Omental fat pad (tissue), 4 donors: ENCODE measurements at places on chromosomes 2 and 18.

DNA sequence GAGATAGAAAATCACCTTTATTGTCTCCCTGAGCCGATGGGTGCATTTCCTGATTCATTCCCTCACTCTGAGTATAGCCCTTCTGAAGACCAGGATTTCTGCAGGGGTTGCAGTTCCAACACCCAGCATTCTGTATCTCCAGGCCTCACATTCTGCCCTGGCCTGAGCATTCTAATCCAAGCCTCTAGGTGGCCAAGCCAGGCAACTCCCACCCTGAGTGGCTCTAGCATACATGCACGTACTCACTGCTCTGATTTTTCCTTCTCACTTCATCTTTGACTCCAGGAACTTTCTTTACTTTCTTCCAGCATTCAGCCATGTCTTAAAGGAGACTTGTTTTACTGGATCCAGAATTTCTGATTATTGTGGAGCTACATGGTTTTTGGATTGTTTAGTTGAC is 100.7 kb upstream of the STK39 start:
- DNase-seq: no peak

DNA sequence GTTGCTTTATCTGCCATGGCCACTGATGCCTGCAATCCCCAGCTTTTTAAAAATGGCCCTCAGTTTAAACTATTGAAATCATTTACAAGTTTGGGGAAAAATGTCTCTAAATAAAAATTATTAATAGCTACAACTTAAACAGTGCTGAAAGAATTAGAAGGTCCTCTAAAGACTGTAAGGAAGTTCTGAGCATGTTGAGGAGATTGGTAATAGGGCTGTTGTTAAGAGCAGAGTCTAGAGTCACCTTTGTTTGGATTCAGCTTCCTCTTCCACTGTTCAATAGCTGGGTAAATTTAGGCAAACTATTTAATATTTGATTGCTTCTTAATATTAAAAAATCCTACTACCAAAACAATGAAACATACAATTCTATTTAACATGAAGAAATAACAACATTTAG is 1127.1 kb upstream of the DDX18 start:
- no peak for DNase-seq

- no peak for DNase-seq
These were observed 102.1 kb upstream of the SPHKAP start for GRCh38 chr2:228283491-228284171.

DNA sequence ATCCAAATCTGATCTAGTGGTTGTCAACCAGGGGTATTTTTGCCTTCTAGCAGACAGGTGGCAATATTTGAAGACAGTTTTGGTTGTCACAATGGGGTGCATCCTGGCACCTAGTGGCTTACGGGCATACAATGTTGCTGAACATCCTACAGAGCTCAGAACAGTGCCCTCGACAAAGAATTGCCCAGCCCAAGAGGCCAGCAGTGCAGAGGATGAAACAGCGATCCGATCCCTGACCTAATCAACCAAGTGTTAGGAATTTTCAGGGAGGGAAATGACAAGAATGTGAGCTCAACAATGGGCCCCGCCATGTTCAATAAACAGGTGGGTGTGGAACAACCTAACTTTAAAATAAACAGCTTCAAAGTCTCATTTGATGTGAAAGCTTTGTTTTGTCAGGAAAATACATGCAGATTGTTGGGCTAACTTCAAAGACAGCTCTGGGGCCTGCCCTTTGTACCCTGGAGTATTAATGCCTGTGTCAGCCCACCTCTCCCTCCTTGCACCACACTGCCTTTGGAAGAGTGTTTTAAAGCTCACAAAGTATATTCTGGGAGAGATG is 22.5 kb upstream of the SCYGR5 start:
- no peak for DNase-seq

GRCh38 chr2:101790857-101791256 is 93.3 kb downstream of the MAP4K4 start:
- no peak for DNase-seq

GRCh38 chr2:43081131-43081765 is 145.2 kb downstream of the ZFP36L2 start:
- DNase-seq: no peak

DNA sequence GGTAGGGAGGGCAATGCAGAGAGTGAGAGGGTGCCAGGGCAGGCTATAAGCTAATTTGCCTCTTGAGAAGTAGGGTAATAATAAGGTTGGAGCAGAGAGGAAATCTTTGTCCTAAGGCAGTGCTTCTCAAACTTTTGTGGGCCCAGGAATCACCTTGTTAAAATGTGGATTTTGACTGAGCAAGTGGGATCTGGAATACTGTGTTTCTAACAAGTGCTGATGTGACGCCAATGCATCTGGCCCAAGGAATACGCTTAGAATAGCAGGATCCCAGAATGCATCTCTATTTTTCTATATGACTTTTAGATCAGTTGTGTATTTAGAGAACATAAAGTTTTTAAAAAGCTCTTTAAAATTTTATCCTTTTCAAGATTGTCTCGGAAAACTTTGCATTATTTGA is 29.7 kb upstream of the GTF2A1L start:
- DNase-seq: no peak

DNA sequence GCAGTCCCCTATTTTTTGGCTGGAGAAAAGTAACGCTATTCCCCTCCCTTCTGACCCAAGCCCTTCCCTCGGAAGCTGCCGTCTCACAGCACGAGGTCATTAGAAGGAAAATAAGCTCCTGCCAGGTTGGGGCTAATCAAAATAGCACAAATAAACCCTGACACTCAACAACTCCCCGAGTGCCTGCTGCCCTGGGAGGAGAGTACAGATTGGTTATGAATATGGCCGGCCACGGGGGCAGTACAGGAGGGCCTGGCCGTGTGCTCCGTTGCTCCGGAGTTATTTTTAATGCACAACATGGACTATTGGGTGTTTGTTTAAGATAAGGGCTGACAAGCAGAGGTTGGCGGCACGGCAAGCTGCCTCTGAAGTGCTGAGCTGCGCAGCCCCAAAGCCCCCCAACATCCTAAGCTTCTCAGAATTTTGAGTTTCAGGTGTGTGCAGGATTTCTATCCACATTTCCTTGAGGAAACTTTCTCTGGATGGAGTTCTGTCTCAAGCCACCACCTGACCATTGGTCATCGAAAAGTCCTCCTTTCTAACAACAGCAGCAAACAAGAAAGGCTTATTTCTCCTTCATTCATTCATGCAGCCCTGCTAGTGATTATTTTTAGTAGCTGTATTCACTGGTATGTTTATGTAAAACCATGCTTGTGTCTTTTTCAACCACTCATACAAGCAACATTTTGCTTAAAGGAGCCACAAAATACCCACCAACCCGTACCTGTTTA is 58.7 kb downstream of the PAX3 start:
- DNase-seq: no peak

- no peak for DNase-seq
These were observed 99.3 kb downstream of the MCFD2 start for GRCh38 chr2:46816151-46816845.

GRCh38 chr2:26268213-26268612 is 23.5 kb downstream of the HADHB start:
- DNase-seq: no peak

DNA sequence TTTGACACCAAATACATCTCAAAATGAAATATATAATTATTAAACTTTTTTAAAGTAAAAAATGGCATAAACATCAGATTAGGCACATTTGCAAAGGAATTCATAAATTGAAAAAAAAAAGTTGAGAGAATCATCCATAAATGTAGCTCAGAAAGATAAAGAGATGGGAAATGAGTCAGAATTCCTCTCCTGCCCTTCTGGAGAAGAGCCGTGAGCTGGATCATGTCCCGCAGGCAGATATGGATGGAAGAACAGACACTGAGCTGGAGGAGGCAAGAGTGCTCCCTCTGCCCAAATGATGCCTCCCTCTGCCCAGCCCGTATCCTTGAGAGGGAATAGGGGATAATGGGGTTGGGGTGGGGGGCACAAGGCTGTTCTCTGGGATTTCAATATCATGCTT is 190.9 kb downstream of the TFCP2L1 start:
- DNase-seq: no peak

DNA sequence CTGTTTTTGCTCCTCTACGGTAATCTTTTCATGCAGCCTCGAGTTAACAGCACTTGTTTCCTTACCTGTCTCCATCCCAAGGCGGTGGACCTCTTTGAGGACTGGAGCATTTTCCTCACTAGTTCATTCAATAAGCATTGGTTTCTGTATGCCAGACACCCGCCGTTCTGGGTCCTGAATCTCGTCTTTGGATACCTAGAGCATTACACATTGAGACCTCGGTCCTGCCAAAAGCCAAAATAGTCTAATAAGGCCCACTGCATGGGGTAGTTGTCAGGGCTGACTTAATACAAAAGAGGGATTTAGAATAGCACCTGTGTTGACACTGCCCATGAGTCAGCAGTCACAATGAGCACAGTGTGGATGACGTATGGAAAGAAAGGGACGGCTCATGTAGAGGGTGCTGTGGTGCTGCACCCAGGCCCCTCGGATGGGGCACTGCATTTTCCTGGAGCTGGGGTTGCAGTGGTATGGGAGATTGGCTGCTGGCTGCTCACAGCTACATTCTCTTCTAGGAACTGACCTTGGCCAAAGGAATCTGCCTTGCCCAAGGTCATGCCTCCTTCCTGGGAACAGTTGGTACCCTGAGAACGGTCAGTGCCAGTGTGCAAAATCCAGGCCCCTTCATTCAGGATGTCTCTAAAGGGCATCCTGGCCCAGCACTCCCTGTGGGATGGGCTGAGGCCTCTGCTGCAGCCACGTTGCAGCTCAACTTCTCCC is 126.9 kb upstream of the NCK2 start:
- DNase-seq: no peak

- no peak for DNase-seq
These were observed 252.1 kb downstream of the SLC8A1 start for GRCh38 chr2:40199771-40200170.

GRCh38 chr2:63764630-63765029 is 77.1 kb upstream of the UGP2 start:
- DNase-seq: no peak

- DNase-seq: no peak
These were observed 9.4 kb upstream of the SLC38A11 start for GRCh38 chr2:164964700-164965099.

DNA sequence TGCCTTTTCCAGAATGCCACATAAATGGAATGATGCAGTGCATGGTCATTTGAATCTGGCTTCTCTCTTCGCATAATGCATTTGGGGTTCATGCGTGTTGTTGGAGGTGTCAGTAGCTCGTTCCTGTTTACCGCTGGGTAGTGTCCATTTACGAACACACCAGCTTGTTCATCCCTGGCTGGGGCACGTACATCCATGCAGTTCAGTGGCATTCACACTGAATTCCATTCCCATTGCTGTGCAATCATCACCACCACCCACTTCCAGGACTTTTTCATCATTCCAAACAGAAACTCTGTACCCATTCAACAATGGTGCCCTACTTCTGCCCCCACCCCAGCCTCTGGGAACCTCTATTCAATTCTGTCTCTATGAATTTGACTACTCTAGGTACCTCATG is 14.7 kb upstream of the CIDEA start:
- no peak for DNase-seq

DNA sequence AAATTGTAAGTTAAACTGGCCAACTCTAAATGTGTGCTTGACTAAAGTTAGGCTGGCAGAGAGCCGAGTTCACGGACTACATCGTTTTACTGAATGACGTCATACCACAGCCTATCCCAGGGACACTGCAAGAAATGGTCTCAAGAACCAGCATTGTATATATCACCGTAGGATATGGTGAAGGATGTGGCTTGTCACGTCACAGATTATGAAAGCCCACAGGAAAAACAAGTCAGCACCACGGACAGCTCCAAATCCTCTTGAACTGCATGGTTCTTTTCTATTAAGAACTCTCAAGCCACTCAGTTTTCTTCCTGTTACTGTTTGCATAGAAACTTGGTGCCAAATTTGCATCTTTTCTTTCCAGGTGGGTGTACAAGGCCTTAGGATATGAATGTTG is 85.1 kb upstream of the ACAA2 start:
- DNase-seq: peak; percentile 32

DNA sequence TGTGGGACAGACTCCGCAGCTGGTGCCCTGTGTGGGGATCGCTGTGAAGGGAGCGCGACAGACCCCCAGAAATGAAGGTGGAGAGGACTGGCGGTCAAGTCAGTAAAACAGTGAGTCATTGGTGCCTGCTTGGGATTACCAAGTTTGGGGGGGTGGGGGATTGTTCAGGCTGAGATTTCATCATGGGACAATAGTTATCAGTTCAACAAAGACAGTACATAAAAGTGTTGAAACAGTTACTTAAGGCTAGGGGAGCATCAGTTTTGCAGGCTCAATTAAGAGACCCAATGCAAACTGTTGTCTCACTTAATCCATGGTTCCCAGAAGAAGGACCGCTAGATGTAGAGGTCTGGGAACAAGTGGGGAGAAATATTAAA is 42.4 kb upstream of the PDK1 start:
- DNase-seq: no peak

- DNase-seq: no peak
These were observed 62.8 kb upstream of the RBM44 start for GRCh38 chr2:237735798-237736197.

DNA sequence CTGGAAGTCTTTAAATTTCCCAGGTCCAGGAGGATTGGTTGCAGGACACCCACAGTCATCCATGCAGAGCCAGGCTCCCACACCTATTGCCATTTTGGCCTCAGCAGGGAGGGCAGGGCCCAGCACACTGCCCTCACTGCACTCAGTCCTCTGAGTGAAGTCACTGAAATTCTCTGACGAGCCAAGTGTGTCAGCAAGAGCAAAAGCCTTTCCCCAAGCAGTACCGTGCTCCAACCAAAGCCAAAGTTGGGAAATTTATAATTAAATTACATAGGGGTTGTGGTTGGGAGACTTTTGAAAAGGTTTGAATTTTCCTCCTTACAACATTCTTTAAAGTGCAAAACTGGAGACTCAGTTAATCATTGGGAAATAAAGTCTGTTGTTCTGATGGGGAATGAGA is 98.5 kb upstream of the CD226 start:
- no peak for DNase-seq

DNA sequence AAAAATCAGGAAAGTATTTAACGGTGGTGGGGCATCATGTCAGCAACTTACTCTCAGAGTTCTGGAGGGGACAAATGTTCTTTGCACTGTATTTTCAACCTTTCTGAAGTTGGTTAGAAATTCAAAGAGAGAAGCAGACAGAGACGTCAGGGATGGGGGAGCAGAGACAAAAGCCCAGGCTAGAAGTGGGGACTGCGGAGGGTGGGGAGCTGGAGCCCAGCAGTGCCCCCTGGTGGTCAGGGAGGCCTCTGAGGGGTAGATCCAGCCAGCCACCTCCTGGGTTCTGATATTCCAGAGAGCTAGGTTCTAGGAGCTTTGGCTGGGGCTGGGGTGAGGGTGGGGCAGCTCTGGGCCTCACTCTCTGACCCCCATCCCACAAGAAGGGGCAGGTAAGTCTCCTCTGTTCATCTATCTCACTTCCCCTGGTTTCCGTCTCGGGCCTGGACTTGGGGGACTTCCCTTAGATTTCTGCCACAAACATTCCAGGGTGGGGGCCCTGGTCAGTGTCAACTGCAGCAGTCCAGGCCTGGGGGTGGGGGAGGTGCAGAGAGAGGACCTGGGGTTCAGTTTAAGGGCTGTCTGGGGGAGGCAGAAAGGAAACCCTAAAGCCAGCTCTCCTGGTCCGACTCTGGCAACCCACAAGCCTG is 8.9 kb downstream of the TNS1 start:
- DNase-seq: peak; percentile 51

GRCh38 chr2:175363699-175364098 is 182.2 kb upstream of the ATP5MC3 start:
- DNase-seq: no peak

- no peak for DNase-seq
These were observed 138.9 kb upstream of the HAAO start for GRCh38 chr2:42931146-42931817.
